ENCODE measurements at places on chromosomes 11 and 22.
A peak's percentile ranks its signal among the peaks of the same experiment; 100 is the strongest.

DNA sequence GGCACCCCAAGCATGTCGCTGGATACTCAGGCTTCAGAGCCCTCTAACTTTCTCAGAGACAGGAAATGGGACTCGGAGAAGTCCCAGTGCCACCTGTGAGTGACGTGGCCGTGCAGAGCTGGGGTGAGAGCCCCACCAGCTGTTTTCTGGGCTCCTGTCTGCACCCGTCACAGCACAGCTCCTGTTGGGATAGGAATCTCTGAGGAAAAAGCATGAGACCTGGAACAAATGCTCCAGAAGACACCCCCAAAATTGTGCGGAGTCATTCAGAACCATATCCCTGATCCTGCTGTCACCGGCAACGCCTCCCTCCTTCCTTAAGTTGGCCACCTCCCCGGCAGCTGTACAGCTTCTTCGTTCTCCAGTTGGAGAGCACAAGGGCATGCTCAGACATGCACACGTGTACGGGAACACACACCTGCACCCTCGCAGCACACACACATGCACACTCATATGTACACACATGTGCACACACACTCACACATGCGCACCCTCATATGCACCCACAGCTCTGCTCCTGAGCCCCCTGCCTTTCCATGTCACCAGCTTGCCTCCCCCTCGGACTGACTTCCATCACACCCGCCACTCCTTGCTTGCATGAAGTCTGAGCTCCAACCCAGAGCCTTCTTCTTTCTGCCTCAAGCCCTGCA is 1430.0 kb downstream of the BRD1 start:
- no peaks in the 10 kb centered on the region for H3K36me3 ChIP-seq
- no peak overlapping the region for H3K4me3 ChIP-seq
- H3K27ac ChIP-seq = no peak overlapping the region
- no peak for DNase-seq
- H3K4me1 ChIP-seq = no peaks in the 10 kb centered on the region

- no peaks in the 10 kb centered on the region for H3K4me1 ChIP-seq
- no peaks in the 10 kb centered on the region for H3K36me3 ChIP-seq
- no peaks in the 10 kb centered on the region for H3K27me3 ChIP-seq
- no peak for DNase-seq
These were observed 25.5 kb downstream of the LDLRAD3 start for GRCh38 chr11:35969089-35970042.

- no peak for DNase-seq
- H3K27me3 ChIP-seq = no peaks in the 10 kb centered on the region
- no peak overlapping the region for H3K4me3 ChIP-seq
- H3K36me3 ChIP-seq = no peaks in the 10 kb centered on the region
These were observed 36.4 kb upstream of the KIRREL3 start for GRCh38 chr11:127037001-127037400.

DNA sequence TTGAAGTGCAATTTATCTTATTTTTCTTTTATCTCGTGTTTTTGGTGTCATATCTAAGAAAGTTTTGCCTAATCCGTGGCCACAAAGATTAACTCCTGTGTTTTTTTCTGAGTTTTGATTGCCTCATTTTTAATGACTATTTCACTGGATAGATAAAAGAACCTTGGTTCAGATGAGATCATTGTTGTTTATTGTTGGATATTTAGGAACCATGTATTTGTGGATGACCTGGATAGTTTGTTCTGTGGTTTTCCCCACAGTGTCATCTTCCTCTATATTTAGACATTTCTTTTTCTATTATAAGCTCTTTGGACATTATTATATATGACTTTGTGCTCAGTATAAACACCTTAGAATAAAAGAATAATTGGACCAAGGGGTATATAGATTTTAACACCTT is 37.2 kb downstream of the PPP6R3 start:
- H3K4me1 ChIP-seq = no peaks in the 10 kb centered on the region
- no peak overlapping the region for H3K4me3 ChIP-seq
- H3K27me3 ChIP-seq = no peaks in the 10 kb centered on the region
- no peaks in the 10 kb centered on the region for H3K36me3 ChIP-seq
- DNase-seq = no peak

GRCh38 chr22:49583886-49584505 is 243.7 kb downstream of the BRD1 start:
- H3K36me3 ChIP-seq = no peaks in the 10 kb centered on the region
- H3K4me1 ChIP-seq = no peaks in the 10 kb centered on the region
- H3K27me3 ChIP-seq = no peaks in the 10 kb centered on the region
- no peak overlapping the region for H3K4me3 ChIP-seq

DNA sequence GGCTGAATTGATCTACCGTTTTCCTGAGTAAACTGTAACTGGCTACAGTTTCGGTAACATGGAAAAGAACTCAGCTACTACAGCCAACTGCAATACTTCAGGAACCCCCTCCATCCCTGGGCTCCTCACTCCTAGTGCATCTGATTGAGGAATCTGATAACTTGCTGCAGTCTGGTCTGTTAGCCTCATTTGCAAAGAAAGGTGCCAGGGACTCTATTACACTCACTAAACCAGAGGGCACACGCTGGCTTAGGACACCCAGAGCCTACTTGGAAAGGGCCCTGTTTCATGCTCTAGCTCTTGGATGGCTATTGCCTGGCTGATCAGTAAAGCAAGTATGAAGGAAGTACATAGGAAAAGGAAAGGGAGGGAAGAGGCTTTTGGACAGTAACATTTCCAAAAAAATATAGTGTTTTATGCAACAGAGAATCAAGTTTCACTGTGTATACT is 22.3 kb downstream of the APOL5 start:
- H3K4me1 ChIP-seq = peaks cover 40% of the 10 kb centered on the region
- no peaks in the 10 kb centered on the region for H3K27me3 ChIP-seq
- no peak overlapping the region for H3K4me3 ChIP-seq
- H3K27ac ChIP-seq = no peak overlapping the region
- no peak for DNase-seq

- no peak for DNase-seq
- H3K4me1 ChIP-seq = peaks cover 36% of the 10 kb centered on the region
- H3K27me3 ChIP-seq = no peaks in the 10 kb centered on the region
- no peak overlapping the region for H3K4me3 ChIP-seq
- H3K27ac ChIP-seq = no peak overlapping the region
These were observed 13.2 kb upstream of the SSTR3 start for GRCh38 chr22:37225481-37225880.

DNA sequence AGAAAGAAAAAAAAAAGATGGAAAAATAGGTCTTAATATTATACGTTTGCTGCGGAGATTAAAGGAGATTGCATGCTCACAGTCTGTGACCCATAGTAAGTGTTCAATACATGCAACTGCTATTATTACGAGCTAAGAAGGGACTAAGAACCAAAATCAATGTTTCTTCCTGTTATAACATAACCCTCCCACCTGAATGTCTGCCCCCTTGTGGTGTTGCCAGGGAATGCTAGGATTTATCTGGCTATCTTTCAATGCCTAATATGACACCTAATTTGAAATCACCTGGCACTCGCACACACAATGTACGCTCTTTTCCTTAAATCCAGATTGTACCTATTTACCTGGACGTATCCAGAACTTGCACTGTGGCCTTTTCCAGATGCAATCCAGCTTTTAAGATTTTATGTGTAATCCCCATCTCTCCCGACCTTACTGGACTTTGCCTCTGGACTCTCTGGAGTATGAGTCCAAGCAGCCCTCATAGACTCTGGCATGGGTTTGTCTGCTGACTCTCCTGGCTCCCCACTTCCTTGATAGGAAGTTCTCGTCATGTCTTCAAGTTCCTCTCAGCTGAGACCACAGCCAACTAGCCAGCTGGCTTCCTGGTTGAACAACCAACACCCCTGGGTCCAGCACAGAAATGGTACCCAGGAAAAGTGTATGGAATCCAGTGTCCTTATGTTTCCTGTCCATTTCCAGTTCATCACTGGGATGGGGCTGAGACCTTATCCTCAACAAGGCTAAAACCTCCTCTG is 151.5 kb downstream of the CCDC34 start:
- no peak overlapping the region for H3K4me3 ChIP-seq
- no peaks in the 10 kb centered on the region for H3K27me3 ChIP-seq
- H3K4me1 ChIP-seq = peaks cover 10% of the 10 kb centered on the region
- H3K36me3 ChIP-seq = no peaks in the 10 kb centered on the region

GRCh38 chr11:8886322-8886721 is 24.7 kb upstream of the AKIP1 start:
- H3K27ac ChIP-seq = no peak overlapping the region
- no peaks in the 10 kb centered on the region for H3K4me1 ChIP-seq
- H3K4me3 ChIP-seq = no peak overlapping the region
- H3K36me3 ChIP-seq = no peaks in the 10 kb centered on the region
- DNase-seq = no peak

DNA sequence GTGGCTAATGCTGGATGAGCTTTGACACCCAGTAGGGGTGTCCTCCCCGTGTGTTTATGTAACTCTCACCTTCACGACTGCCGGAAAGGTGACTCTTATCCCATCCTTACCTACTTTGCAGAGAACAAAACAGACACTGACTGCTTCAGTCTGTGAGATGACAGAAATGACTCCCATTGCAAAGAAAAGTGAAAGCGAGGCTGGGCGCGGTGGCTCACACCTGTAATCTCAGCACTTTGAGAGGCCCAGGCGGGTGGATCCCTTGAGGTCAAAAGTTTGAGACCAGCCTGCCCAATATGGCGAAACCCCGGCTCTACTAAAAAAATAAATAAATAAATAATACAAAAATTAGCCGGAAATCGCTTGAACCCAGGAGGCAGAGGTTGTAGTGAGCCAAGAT is 106.4 kb upstream of the ANO1 start:
- H3K36me3 ChIP-seq = no peaks in the 10 kb centered on the region
- H3K27ac ChIP-seq = no peak overlapping the region
- H3K4me1 ChIP-seq = peaks cover 17% of the 10 kb centered on the region
- no peak for DNase-seq

DNA sequence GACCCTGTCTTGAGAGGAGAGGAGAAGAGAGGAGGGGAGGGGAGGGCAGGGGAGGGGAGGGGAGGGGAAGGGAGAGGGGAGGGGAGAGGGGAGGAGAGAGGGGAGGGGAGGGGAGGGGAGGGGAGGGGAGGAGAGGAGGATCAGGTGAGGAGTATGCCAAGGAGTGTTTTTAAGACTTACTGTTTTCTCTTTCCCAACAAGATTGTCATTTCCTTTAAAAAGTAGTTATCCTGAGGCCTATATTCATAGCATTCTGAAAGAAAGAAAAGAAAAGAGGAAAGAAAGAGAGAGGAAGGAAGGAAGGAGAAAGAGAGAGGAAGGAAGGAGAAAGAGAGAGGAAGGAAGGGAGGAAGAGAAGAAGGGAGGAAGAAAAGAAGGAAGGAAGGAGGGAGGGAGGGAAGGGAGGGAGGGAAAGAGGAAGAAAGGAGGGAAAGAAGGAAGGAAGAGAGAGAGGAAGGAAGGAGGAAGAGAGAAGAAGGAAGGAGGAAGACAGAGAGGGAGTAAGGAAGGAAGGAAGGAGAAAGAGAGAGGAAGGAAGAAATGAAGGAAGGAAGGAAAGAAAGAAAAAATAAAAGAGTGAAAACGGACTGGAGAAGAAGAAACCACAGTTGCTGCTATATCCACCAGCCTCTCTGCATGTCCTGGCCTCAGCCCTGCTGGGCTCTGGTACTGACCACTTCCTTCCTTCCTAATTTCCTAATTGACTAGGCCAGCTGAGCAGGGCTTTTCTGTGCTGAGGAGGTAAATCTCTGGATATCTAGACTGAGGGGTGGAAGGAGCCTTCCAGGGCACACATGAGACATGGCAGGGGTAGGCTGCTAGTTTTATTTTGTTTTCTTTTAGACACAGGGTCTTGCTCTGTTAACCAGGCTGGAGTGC is 1.1 kb upstream of the SAA1 start:
- no peak overlapping the region for H3K4me3 ChIP-seq
- no peaks in the 10 kb centered on the region for H3K4me1 ChIP-seq
- no peak for DNase-seq
- no peak overlapping the region for H3K27ac ChIP-seq

DNA sequence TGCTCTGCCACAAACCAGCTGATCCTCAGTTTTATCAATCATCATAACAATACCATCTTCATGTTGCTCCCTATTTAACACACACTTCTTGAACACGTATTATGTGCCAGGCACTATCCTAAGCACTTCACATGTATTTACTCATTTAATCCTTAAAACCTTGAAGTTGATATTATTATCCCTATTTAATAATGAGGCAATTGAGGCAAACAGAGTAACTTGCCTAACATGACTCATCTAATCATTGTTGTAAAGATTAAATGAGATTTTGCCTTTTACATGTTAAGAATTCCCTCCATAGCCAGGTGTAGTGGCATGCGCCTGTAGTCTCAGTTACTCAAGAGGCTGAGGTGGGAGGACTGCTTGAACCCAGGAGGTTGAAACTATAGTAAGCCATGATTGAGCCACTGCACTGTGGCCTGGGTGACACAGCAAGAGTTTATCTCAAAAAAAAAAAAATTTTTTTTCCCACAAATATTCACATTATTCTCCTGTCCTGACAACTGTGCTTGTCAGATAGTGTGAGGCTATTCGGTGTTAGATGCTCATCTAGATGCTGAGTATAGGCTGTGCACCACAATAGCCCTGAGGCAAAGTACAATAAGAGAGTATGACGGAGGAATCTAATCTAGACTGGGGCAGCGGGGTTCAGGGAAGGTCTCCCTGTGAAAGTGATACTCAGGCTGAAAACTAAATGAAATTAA is 13.4 kb downstream of the CKAP5 start:
- no peak overlapping the region for H3K27ac ChIP-seq
- DNase-seq = no peak
- H3K36me3 ChIP-seq = no peaks in the 10 kb centered on the region

- peaks cover 25% of the 10 kb centered on the region for H3K4me1 ChIP-seq
- 0 out of 2 replicates have a peak, but pooled peaks cover 5% of the 10 kb centered on the region for H3K36me3 ChIP-seq
- no peak for DNase-seq
- peak overlapping the region; percentile 98 for H3K27ac ChIP-seq
- no peaks in the 10 kb centered on the region for H3K27me3 ChIP-seq
These were observed 782 bp downstream of the SMARCB1 start for GRCh38 chr22:23787600-23787896.

DNA sequence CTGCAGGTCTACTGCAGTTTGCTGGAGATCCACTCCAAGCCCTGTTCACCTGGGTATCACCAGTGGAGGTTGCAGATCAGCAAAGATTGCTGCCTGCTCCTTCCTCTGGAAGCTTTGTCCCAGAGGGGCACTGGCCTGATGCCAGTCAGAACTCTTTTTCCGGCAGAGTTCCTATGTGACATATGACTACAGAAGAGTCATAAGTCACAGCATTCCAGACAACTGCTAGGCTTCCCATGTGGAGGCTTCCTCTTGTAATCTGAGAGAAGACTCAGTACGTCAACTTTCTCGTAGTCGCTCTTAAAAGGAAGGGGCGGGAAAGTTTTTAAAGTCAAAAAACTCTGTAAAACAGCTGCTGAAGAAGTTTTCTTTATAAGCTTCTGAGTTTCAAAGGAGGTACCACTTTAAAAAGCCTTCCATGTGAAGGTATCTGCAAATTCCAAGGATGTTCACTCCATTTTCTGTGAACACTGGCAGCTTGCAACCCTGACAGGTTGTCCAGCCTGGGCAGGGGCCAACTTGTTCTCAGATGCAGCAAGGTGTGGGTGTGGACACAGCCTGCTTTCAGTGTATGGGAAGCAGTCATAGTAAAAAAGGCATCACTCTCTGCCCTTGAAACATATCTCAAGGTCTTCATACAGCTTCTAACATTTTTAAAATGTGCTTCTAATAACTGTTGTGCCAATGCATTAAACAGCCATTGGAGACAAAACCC is 97.8 kb downstream of the ME3 start:
- peaks cover 21% of the 10 kb centered on the region for H3K4me1 ChIP-seq
- no peak overlapping the region for H3K4me3 ChIP-seq
- H3K27ac ChIP-seq = no peak overlapping the region
- H3K36me3 ChIP-seq = no peaks in the 10 kb centered on the region
- no peak for DNase-seq
- H3K27me3 ChIP-seq = no peaks in the 10 kb centered on the region
